ENCODE measurements at places on chromosomes 11 and 22.

DNA sequence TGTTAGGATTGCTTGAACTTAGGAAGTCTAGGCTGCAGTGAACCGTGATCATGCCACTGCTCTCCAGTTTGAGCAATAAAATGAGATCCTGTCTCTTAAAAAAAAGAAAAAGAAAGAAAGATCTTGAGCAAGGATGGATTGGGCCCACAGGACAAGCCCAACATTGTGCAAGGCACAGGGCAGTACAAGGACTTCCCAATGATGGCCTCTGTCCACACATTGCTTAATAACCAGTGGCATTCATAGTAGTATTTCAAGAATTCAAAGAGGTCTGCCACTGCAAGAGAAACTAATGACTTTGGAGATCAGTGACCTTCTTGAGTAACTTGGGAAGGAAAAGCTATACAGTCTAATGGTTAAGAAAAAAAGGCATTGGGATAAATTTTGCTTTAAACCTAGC, 44.6 kb downstream of the SEZ6L start:
- H3K36me3 ChIP-seq = no peaks in the 10 kb centered on the region
- no peak overlapping the region for H3K4me3 ChIP-seq
- DNase-seq = no peak
- H3K27ac ChIP-seq = no peak overlapping the region
- H3K27me3 ChIP-seq = peaks cover 31% of the 10 kb centered on the region

- H3K4me1 ChIP-seq = peaks cover 3% of the 10 kb centered on the region
- no peaks in the 10 kb centered on the region for H3K36me3 ChIP-seq
- no peak for DNase-seq
- no peaks in the 10 kb centered on the region for H3K27me3 ChIP-seq
- no peak overlapping the region for H3K4me3 ChIP-seq
These were observed 104.3 kb downstream of the ST3GAL4 start for GRCh38 chr11:126459691-126460281.

DNA sequence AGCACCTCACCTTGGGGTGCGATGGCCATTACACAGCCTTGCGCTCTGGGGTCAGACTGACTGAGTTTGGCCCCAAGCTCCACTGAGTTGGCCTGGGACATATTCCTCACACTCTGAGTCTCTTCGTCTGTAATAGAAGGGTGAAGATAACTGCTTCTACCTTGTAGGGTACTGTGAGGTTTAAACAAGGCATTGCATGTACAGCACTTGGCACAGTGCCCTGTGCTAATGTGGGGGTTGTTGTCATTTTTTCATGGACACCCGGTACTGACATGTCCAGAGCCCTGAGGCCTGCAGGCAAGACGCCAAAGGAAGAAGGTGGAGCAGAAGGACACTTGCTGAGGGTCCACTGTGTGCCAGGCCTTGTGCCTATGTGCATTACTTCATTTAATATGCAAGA, 50.7 kb downstream of the OTOG start:
- H3K4me1 ChIP-seq = peaks cover 11% of the 10 kb centered on the region
- no peak for DNase-seq
- no peak overlapping the region for H3K27ac ChIP-seq
- no peak overlapping the region for H3K4me3 ChIP-seq
- peaks cover 22% of the 10 kb centered on the region for H3K27me3 ChIP-seq
- H3K36me3 ChIP-seq = no peaks in the 10 kb centered on the region

DNA sequence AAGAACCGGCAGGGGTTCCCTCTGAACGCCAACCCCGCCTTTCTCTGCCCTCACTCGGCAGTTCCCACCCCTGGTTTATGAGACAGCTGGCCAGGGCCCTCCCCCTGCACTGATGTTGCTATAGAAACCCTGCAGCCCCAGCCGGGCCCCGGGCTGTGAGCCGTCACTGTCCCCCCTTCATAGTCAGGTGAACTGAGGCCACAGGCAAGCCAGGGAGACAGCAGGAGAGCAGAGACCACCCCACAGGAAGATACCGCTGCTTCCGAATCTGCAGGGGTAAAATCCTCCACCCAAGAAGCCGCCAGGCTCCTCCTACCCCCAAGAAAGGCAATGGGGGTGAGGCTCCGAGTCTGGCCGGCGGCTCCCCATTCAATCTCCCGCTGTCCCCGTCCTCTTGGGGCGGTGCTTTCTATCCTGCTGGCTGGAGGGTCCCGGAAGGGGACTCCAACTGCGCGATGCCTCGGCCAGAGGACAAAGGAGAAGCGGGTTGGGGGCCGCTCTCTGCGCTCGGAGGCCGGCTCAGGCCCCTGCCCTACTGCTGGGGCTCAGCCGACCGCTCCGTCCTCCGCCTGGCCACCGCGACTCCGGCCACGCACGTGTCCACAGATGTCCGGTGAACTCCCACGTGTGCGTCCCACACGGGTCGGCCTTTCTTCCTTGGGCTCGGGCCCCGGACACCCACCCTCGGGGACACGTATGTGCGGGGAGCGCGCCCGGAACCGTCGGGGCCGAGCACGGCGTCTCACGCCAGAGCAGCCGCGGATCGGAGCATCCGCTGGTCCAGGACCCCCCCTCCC, 587 bp downstream of the SLC25A22 start:
- H3K4me1 ChIP-seq = peaks cover 13% of the 10 kb centered on the region
- peak overlapping the region; percentile 78 for H3K4me3 ChIP-seq

DNA sequence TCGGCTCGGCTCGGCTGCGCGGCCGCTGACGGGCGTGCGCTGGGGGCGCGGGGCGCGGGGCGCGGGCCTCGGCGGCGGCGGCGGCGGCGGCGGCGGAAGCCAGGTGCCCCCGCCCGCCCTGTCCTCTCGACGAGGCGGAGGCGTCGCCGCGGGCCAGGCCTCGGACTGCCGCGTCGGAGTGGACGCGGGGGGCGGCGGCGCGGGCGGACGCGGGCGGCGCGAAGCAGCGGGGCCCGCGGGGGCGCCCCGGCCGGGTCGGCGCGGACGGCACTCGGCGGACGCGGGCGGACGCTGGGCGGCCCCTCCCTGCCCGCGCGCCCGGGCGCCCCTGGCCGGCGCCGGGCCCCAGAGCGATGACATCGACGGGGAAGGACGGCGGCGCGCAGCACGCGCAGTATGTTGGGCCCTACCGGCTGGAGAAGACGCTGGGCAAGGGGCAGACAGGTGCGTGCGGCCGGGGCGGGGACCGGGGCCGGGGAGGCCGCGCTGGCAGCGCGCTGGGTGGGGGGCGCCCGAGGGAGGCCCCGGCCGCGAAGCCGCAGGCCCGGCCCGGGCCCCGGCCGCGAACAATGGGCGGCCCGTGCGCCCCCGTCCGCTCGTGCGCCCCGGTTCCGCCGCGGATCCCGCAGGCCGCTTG, at the start of gene BRSK2:
BRSK2 (plus strand) TSS at position 3 of the 637 bp plus-strand sequence; CDS start at position 354, 351 bp downstream.
- H3K4me1 ChIP-seq = peaks cover 4% of the 10 kb centered on the region
- H3K27me3 ChIP-seq = peaks cover 33% of the 10 kb centered on the region
- no peak for DNase-seq
- H3K36me3 ChIP-seq = no peaks in the 10 kb centered on the region
- H3K27ac ChIP-seq = no peak within 1 kb of the TSS

Data from neural progenitor cell (in vitro differentiated cells).